ENCODE measurements at places on chromosomes 11 and 22.

- no peak for DNase-seq
Measured at GRCh38 chr11:110100476-110101240, 7.5 kb downstream of the ZC3H12C start.

DNA sequence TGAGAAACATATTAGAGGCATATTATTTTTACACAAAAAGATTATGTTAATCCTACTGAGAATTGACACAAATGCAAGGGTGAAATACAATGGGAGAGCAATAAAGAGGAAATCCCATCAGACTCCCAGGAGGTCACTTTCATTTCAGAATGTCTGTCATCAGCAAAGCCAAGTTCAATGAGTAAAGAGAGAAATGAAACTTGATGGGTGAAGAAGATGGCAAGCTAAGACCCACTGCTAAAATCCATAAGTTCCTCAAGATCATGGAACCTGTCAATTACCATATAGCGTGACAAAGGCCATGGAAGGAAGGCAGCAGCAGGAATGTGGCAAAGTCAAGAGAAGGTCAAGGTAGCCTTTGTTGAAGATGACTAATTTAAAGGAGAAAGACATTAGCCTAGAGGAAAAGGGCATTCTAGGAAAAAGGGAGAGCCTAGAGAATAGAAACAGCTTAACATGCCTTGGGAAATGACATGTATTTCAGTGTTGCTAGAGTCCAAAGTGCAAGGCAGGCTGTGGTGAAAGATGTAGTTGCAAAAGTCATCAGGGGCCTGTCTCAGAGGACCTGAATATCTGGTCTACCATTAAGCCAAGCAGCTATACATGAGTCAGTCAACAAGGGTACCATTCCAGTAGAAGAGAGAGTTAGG, 43.1 kb downstream of the FAM168A start:
- no peak for DNase-seq

DNA sequence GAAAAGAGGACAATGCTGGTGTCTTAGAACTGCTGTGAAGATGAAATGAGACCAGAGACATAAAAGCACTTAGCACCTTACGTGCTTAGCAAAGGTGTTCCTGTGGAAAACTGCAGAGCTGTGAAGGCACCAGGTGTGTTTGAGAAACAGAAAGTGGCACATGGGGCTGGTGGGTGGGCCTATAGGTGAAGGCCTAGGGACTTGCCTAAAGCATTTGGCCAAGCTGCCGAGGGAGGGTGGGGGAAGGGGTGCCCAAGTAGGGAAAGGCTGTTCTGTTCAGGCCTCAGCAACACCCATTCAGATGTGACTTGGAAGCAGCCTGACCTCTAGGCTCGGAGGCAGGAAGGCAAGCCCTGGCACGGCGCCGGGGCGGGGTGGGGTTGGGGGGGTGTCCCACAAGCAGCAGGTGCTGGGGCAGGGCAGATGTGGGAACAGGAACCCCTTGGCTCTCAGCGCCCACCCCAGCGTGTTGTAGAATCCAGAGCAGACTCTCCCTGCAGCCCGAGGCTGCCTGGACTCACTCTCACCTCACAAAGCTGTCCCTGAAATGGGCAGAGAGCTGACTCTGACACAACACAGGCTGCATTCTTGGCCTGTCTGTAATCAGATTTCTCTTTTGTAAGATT, 366.7 kb upstream of the NARS2 start:
- DNase-seq, result no peak

- DNase-seq, result no peak
Measured at GRCh38 chr11:3809624-3809928, 1.2 kb downstream of the PGAP2 start.

DNA sequence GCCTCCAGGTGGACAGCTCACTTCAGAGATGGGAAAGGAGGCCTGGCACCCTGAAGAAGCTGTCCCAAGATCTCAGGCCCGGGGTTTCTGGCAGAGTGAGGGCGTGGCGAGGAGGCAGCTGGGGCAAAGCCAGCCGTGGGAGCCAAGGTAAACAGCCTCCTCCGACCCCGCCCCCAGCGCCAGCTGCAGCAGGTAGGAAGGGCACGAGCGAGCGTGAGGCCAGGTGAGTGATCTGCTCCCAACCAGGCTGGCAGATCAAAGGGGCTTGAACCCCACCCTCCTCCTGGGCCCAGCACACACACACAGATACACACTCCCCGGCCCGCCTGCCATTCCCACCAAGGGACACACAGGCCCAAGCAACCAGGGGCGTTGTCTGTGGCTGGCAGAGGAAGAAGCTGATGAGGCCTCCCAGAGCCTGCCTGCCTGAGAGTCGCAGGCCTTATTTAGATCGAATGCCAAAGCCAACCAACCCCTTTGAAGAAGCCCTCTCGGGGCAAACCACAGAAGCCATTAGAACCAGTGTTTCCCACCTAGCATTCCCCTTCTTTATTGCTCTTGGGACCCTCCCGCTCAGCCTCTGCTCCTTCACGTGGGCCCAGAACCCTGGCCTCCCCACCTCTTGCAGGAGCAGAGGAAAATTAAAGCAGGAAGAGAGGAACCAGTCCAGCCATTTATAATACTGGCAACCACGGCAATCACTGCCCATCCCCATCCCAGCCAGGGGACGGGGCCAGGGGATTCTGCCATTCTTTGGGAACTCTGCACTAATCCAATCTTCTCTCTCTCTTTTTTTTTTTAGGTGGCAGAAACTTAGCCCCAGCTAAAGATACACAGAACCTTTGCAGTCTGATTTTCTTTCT, 5.0 kb downstream of the PDGFB start:
- no peak for DNase-seq

DNA sequence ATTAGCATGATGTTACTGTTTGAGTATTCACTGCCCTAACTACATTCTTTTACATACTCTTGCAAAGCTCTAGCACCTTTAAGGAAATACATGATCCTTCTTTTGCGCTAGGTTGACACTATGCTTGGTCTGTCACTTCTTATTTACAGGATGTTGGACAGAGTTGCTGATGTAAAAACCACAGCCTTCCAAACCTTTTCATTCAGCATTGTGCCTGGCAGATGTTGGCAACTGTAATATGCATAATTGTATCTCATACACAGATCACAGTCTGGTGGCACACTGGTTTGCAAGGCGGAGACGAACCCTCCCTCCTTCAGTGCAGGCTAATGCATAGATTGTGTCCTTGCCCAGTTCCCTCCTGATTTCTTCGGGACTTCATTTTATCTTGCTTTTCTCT, 224.1 kb downstream of the SNX19 start:
- DNase-seq, result no peak

DNA sequence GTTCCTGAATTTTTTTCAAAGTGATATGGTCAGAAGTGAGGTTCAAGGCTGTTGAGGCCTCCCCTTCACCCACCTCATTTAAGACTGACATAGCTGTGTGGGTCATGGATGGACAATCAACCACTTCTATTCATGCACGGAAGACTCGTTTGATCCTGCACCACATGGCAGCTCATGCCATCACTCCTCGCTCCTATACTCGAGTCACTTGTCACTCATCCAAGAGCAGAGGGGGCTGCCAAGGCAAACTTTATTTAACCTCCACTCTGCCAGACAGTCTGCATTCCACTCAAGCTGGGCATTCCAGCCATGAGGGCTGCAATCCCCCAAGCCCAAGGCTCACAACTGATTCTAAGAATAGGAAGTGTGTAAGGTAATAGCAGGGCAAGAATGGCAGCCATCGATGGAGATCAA, 34.1 kb downstream of the SNX19 start:
- no peak for DNase-seq

- DNase-seq, result no peak
Measured at GRCh38 chr11:66720223-66720898, 8.7 kb downstream of the SPTBN2 start.

DNA sequence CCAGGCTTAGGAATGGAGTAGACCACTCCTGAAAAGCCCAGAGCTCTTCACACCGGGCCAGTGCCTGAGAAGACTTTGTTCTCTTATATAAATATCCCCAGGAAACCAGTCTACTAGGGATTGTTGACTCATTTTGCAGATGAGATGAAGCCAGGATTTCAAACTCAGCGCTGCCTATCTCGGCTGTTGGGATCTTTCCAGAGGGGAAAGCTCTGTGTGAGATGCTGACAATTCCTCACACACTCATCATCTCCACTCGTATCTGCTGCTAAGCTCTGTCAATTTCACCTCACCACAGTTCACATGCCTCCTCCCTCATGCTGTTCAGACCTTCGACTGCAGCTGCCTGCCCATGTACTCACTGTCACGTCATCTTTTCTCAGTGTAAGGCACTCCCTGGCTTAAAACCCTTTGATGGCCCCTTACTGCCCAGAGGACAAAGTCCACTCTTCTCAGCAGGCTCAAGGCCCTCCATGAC, 12.5 kb downstream of the USH1C start:
- no peak for DNase-seq

- no peak for DNase-seq
Measured at GRCh38 chr11:109986488-109986887, 106.7 kb upstream of the ZC3H12C start.

DNA sequence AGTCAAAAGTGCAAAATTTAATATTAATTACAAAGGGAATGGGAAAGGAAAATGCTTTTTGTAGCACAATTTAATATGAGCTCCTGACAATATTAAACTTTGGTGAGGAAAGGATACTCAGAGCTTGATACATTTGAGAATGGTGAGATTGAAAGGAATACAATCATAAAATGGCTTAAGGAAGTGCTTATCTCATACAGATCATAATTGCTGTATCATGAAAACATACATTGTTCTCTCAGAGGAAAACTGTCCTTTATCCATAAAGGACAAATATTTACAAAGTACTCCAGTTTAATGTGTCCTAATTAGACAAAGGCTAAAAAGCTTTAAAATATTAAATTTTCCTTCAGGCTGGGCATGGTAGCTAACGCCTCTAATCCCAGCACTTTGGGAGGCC, 260.4 kb downstream of the TMEM135 start:
- DNase-seq, result no peak

- no peak for DNase-seq
Measured at GRCh38 chr11:120589376-120589775, 77.8 kb downstream of the GRIK4 start.

GRCh38 chr11:75867778-75868374, 52.9 kb downstream of the UVRAG start:
- peak; percentile 15 for DNase-seq

DNA sequence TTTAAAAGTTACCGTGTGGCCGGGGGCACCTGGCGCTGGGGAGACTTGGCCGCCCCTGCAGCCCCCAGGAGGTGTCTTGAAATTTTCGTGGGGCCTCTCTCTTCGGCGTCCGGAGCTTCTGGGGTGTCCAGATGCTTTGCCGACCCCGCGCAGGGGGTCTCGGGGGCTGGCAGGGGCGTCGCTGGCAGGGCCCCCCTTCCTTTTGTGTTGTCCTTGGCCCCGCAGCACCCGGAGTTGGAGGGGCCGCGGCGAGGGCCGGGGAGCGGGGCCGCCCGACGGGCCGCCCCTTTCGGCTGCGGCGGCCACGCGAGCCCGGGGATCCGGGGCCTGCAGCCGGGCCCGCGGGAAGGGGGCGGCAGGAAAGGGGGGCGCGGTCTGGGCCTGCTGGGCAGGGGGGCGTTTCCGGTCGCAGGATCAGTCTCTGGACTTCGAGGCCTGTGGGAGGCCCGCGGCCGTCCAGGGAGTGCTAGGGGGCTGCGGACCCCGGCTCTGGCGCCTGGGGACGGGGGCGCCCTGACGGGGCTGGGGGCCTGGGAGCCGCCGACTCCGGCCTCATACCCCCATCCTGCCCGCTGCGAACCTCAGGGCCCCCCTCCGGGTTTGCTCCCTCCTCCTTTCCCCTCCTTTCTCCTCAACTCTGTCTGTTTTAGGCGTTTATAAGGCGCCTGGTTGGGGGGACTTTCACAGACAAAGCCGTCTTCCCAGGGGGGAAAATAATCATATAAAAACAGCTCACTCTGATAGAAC, 869 bp downstream of the ZC3H7B start:
- no peak for DNase-seq

- peak; percentile 33 for DNase-seq
Measured at GRCh38 chr22:26579331-26579886, 10.5 kb downstream of the TPST2 start.

- no peak for DNase-seq
Measured at GRCh38 chr22:29947410-29948384, 64.7 kb downstream of the MTMR3 start.

GRCh38 chr11:70353900-70354568, 44.3 kb upstream of the CTTN start:
- no peak for DNase-seq

DNA sequence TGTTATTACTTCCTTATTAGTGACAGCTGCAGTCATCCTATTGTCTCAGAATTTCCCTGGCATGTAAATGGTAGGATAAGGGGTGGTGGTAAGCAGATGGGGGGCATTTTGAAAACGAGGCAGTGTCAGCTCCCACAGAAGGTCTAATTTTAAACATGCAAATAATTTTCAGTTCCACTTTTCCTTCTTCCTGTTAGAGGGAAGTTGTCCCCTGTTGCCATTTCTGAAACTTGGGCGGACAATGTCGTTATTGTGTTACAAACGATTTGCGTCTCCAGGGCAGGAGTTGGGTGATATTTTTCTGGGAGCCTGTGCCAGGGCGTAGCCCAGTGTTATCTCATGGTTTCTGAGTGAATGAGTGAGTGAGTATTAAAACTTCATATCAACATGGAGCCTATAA, 7.4 kb downstream of the PTPRJ start:
- no peak for DNase-seq

GRCh38 chr11:105857728-105858127, 164.3 kb downstream of the MSANTD4 start:
- no peak for DNase-seq

DNA sequence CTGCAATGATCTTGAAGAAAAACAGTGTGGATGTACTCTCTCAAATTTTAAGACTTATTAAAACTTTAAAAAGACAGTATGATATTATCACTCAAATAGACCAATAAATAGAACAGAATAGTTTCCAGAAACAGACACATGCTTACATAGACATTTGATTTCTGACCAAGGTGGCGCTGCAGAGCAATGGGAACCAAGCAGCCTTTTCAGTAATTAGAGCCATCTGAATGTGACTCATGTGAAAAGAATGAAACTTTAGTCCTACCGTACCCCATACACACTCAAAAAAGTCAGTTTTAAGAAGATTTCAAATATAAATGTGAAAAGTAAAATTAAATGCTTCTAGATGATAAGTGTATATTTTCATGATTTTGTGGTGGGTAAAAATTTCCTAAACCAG, 74.2 kb upstream of the MS4A8 start:
- no peak for DNase-seq

GRCh38 chr22:46626911-46627805, 7.0 kb downstream of the GRAMD4 start:
- DNase-seq, result no peak

- DNase-seq, result no peak
Measured at GRCh38 chr11:43988040-43988817, 45.8 kb downstream of the C11orf96 start.

- no peak for DNase-seq
Measured at GRCh38 chr11:12291313-12291712, 86.1 kb upstream of the PARVA start.

DNA sequence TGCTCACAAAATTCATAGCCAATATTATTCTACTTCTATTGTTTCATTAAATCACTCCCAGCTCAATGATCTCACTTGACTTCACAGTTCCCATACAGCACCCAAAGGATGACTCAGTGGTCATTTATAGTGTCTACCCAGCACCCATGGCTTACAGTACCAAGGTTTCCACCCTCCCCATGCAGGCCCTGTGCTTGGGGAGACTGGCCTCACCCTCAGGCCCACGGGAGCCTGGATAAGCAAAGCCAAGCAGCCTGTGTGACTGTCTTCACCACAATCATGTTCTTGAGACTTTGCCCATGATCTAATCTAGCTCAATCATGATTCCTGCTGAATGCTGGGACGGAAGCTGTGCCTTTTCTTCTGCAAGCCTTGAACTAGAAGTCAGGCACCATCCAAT, 97.6 kb downstream of the SLC36A4 start:
- DNase-seq, result no peak

- DNase-seq, result no peak
Measured at GRCh38 chr11:68373815-68374501, 61.6 kb downstream of the LRP5 start.

GRCh38 chr11:65476632-65477148, 22.2 kb upstream of the MALAT1 start:
- no peak for DNase-seq
